Calu3 (cell line): ENCODE measurements at places on chromosomes 2 and 18. TPM values are rescaled to one million over a fixed set of nuclear protein-coding genes. Genes with fewer than 3 reads are reported as not detected.

DNA sequence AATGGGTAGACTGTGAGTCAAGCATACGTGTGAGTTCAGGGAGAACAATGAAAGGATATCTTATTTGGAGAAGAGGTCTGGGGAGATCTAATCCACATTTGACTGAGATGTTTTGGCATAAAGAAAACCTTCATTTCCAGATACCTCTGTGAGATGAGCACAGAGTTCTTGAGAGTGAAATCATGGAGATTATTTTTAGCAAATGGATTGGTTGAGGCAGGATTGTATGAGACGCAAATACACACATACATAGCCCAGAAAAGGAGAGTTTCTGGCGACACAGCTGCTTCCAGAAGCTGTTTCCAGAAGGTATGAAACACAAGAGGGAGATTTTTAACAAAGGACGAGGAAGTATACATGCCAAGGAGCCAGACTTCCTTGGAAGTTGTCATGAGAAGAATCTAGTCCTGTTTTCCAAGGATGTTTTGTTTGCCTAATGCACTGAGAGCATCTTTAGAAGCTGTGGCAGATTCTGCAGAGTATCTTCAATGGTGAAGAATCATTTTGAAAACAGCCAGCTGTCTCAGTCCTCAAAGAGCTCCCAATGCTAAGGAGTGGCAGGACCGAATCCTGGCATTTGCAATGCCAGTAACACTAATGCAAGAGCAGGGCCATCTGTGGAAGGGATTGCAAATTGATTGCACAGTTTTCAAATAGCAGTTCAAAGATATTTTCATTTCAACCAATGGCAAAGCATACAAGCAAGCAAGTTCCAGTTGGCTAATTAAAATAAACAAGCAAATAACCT lies 177.2 kb downstream of the SETBP1 start:
- H3K4me3 ChIP-seq: no peak overlapping the region
- no peaks in the 10 kb centered on the region for H3K27me3 ChIP-seq
- no peak overlapping the region for H3K27ac ChIP-seq
- no peaks in the 10 kb centered on the region for H3K4me1 ChIP-seq
- no peak for DNase-seq
- H3K36me3 ChIP-seq: no peaks in the 10 kb centered on the region

DNA sequence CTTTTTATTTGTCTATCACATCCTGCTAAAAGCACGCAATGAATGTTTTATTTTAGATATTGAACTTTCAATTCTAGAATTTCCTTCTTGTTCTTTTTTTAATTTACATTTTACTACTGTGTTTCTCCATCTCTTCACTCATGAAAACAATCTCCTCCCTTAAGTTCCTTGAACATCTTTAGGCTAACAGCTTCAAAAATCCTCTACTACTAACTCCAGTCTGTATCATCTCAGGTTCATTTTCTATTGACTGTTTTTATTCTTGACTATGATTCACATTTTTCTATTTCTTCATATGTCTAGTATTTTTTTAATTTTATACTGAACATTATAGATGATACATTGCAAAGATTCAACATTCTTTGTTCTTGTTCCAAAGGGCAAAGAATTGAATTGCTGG lies 79.2 kb upstream of the NCK2 start:
- no peaks in the 10 kb centered on the region for H3K4me1 ChIP-seq
- no peaks in the 10 kb centered on the region for H3K27me3 ChIP-seq

DNA sequence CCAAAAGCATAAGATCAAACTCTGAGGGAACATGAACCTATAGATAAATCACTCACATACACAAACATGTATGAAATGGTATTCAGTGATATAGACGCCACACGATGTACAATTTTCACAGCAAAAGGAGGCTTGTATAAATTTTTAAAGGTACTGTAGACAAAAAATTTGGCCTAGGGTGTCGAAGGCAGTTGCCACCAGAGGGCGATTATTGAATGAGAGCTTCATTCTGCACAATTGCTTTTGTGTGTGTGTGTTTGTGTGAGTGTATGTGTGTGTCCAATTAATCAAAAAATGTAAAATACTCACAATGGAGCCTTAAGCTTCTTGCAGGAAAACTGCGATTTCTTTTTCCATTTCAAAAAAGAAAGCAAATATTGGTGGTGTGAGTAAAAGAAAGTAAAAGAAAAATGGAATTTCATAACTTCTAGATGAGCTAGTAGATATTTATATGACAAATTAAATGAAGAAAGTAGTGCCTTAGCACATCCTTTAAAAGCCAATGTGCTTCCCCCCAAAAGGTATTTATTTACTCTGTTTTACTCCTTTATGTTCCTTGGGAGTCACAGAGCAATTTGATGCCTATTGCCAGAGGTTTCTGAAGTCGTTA lies 800.1 kb downstream of the SATB2 start:
- H3K27me3 ChIP-seq: no peaks in the 10 kb centered on the region
- H3K36me3 ChIP-seq: no peaks in the 10 kb centered on the region
- H3K4me3 ChIP-seq: no peak overlapping the region
- DNase-seq: peak; percentile 50
- H3K4me1 ChIP-seq: no peaks in the 10 kb centered on the region
- H3K27ac ChIP-seq: no peak overlapping the region

GRCh38 chr2:19435815-19436214 lies 77.4 kb upstream of the OSR1 start:
- DNase-seq: no peak
- H3K4me3 ChIP-seq: no peak overlapping the region
- no peaks in the 10 kb centered on the region for H3K4me1 ChIP-seq
- no peak overlapping the region for H3K27ac ChIP-seq

GRCh38 chr2:237657063-237657462 lies 29.7 kb downstream of the LRRFIP1 start:
- no peak overlapping the region for H3K27ac ChIP-seq
- no peak overlapping the region for H3K4me3 ChIP-seq
- H3K4me1 ChIP-seq: peaks cover 13% of the 10 kb centered on the region
- H3K36me3 ChIP-seq: no peaks in the 10 kb centered on the region

DNA sequence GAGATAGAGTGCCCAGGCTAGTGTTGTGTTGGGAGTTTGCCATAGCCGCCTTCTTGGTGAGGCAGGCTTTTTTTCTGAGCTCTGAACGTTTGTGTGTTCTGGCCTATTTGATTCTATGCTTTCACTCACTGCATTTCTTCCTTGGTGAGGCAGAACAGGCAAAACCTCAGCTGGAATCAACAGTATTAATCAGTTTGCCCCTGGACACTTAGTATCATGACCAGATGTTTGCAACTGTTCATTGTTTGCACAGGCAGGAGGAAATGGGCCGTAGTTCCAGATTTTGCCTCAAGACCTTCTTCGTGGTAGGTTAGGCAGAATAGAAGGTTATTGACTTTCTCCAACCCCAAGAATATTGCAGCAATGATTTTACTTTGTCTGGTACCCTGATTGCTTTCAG lies 218.1 kb upstream of the RASGRP3 start:
- DNase-seq: no peak
- H3K4me3 ChIP-seq: no peak overlapping the region
- no peaks in the 10 kb centered on the region for H3K4me1 ChIP-seq
- H3K27ac ChIP-seq: no peak overlapping the region
- H3K36me3 ChIP-seq: no peaks in the 10 kb centered on the region
- H3K27me3 ChIP-seq: no peaks in the 10 kb centered on the region

Gene FAP
- total RNA-seq: 0.61 and 2.1 TPM in 2 replicates

DNA sequence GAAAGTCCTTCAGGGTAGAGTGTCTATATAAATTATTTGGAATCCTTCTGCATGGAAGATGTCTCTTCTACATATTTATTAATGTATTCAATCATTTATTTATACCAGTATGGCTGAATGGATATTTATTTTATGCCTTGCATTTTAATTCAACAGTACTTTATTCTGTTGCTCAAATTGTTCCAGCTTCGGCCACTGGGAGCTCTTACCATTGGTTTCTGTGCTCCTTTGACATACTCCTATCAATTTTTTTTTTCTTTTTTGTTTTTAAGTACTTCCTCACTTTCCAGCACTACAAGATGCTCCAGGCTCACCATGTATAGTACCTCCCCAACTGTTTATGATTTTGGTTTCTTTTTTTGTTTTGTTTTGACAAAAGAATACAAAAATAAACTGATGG lies 39.4 kb upstream of the WIPF1 start:
- H3K27me3 ChIP-seq: peaks cover 27% of the 10 kb centered on the region
- H3K4me3 ChIP-seq: no peak overlapping the region
- no peak overlapping the region for H3K27ac ChIP-seq
- no peaks in the 10 kb centered on the region for H3K4me1 ChIP-seq
- DNase-seq: no peak
- H3K36me3 ChIP-seq: no peaks in the 10 kb centered on the region

- DNase-seq: no peak
- no peaks in the 10 kb centered on the region for H3K4me1 ChIP-seq
- no peaks in the 10 kb centered on the region for H3K36me3 ChIP-seq
- no peak overlapping the region for H3K4me3 ChIP-seq
- no peaks in the 10 kb centered on the region for H3K27me3 ChIP-seq
Measured at GRCh38 chr18:2508678-2509077, 62.6 kb downstream of the METTL4 start.

DNA sequence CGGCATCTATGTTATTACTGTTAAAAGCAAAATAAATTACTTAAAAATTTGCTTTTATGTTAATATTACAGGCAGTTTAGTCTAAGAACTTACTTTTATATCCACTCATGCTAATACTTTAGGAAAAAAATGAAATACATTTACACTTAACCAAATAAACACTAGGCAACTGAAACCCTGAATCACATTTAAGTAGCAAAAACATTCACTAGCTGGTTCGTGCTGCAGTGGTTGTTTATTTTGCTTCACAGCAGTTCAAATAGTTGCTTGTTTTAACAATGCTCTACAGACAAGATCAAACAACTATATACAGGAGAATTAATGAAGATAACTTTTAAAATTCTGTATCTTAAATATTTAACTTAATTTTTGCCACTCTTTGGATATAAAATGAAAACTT lies 60.8 kb downstream of the ABCG8 start:
- no peaks in the 10 kb centered on the region for H3K27me3 ChIP-seq
- peaks cover 46% of the 10 kb centered on the region for H3K36me3 ChIP-seq
- H3K27ac ChIP-seq: no peak overlapping the region
- H3K4me1 ChIP-seq: no peaks in the 10 kb centered on the region

Gene ADRA2B
- 0.22 TPM in 1 of 2 replicates, not detected in the other for total RNA-seq

GRCh38 chr2:58553937-58554336 lies 312.8 kb upstream of the FANCL start:
- H3K36me3 ChIP-seq: no peaks in the 10 kb centered on the region
- H3K4me3 ChIP-seq: no peak overlapping the region
- H3K27me3 ChIP-seq: no peaks in the 10 kb centered on the region
- peak; percentile 34 for DNase-seq
- H3K4me1 ChIP-seq: no peaks in the 10 kb centered on the region

DNA sequence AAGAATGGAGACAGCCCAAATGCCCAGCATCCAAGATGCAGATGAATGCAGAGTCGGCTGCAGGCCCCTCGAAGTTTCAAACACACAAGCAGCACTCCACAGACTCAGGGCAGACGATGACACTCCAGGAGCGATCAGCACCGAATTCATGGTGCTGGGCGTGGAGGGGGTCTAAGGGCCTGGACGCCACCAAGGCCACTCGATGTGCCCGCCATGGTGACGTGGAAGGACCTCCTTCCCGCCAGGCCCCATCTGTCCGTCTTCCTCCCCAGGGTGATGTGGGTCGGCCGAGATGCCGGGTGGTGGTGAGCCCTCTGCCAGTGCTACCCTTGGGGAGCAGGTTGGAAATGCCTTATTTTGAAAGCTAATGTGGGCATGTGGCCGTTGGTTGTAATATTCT lies 9.4 kb downstream of the KIF1A start:
- peaks cover 4% of the 10 kb centered on the region for H3K27me3 ChIP-seq
- no peak overlapping the region for H3K4me3 ChIP-seq
- no peak overlapping the region for H3K27ac ChIP-seq
- H3K36me3 ChIP-seq: peaks cover 69% of the 10 kb centered on the region
- H3K4me1 ChIP-seq: peaks cover 22% of the 10 kb centered on the region

GRCh38 chr18:29123706-29124530 lies 947.0 kb upstream of the CDH2 start:
- H3K36me3 ChIP-seq: no peaks in the 10 kb centered on the region
- H3K4me1 ChIP-seq: no peaks in the 10 kb centered on the region
- no peak for DNase-seq
- no peak overlapping the region for H3K27ac ChIP-seq

GRCh38 chr18:9911226-9911625 lies 2.6 kb upstream of the VAPA start:
- peaks cover 14% of the 10 kb centered on the region for H3K27me3 ChIP-seq
- no peak for DNase-seq
- H3K4me3 ChIP-seq: no peak overlapping the region
- H3K36me3 ChIP-seq: peaks cover 35% of the 10 kb centered on the region

GRCh38 chr2:69453475-69454129 lies 16.4 kb upstream of the NFU1 start:
- no peak overlapping the region for H3K4me3 ChIP-seq
- no peaks in the 10 kb centered on the region for H3K4me1 ChIP-seq
- H3K27ac ChIP-seq: no peak overlapping the region
- no peaks in the 10 kb centered on the region for H3K36me3 ChIP-seq

- H3K4me3 ChIP-seq: no peak overlapping the region
- H3K4me1 ChIP-seq: peaks cover 14% of the 10 kb centered on the region
- DNase-seq: no peak
- H3K27ac ChIP-seq: no peak overlapping the region
Measured at GRCh38 chr18:49364821-49365220, 95.6 kb downstream of the DYM start.

DNA sequence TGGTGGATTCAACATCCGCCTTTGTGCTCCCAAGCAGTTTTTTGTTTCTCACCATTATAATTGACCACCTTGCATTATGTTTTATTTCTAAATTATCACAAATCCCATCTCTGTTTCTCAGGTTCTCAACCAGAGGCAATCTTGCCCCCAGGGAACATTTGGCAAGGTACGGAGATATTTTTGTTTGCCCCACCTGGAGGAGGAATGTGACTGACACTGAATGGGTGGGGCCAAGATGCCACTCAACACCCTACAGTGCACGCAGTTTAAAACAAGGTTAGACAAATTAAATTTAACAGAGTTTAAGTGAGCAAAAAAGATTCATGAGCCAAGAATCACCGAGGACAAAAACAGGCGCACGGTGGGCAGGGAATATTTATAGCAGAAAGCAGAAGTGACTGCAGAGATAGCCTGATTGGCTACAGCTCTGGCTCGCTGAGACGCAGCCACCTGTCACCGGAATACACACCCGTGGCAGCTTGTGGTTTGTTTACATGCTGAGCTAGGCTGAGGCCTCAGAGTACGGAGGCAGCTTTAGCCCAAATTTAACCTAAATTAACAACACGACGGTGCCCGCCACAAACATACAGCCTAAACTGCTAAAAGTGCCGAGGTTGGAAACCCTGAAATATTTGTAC lies 150.0 kb upstream of the ALKAL2 start:
- no peaks in the 10 kb centered on the region for H3K36me3 ChIP-seq
- no peaks in the 10 kb centered on the region for H3K4me1 ChIP-seq
- no peak overlapping the region for H3K27ac ChIP-seq

Gene CDH7
- not detected in 2 replicates for total RNA-seq

DNA sequence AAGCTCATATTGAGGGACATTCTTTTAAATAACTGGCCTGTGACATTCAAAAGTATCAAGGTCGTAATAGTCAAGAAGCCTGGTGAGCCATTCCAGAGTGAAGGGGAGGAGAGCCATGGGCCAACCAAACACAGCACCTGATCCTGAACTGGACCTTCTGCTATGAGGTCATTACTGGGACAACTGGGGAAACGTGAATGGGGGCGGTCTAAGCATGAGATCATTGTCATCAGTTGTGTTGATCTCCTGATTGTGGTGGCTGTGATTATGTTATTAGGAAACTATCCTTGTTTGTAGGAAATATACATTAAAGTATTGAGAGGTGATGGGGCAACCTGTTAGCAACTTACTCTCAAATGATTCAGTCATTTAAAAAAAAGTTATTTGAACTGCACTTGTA lies 79.3 kb downstream of the FBXO15 start:
- H3K27me3 ChIP-seq: peaks cover 95% of the 10 kb centered on the region
- H3K4me1 ChIP-seq: no peaks in the 10 kb centered on the region
- no peak overlapping the region for H3K27ac ChIP-seq

- H3K27me3 ChIP-seq: no peaks in the 10 kb centered on the region
- no peak for DNase-seq
Measured at GRCh38 chr2:212213191-212213590, 325.4 kb downstream of the ERBB4 start.

Gene UPP2
- not detected in 2 replicates for total RNA-seq

Gene TMEM163
- 2.5 and 3.5 TPM in 2 replicates for total RNA-seq
